ENCODE measurements at places on chromosomes 6 and 20.

- DNase-seq: no peak
Observed at GRCh38 chr20:49186535-49187329, 1.4 kb downstream of the STAU1 start.

- no peak for DNase-seq
Observed at GRCh38 chr6:111175109-111175508, 87.8 kb downstream of the SLC16A10 start.

DNA sequence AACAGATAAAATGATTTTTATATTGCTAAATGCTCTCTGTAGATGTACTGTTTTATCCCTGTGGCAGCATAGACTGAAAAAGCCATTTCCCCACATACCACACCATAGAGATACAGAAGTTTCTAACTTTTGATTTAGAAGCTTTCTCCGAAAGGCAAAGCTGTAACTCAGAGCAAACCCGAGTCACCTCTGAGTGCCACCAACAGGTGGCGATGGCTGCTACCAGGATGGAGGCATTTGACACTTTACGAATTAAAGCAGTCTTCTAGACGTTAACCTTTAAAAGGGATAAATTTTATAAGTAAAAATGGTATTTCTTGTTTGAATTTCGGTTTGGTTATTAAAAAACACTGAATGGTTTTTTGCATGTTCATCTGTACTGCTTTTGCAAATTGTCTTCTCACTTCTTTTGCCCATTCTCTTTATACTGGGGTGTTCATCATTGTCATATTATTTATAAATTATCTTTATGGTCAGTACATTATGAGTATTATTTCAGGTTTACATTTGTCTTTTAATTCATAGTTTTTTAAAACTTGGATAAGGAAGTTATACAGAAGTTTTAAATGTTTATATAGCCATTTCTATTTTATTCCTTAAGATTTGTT is 201.0 kb upstream of the CEP162 start:
- no peak for DNase-seq

DNA sequence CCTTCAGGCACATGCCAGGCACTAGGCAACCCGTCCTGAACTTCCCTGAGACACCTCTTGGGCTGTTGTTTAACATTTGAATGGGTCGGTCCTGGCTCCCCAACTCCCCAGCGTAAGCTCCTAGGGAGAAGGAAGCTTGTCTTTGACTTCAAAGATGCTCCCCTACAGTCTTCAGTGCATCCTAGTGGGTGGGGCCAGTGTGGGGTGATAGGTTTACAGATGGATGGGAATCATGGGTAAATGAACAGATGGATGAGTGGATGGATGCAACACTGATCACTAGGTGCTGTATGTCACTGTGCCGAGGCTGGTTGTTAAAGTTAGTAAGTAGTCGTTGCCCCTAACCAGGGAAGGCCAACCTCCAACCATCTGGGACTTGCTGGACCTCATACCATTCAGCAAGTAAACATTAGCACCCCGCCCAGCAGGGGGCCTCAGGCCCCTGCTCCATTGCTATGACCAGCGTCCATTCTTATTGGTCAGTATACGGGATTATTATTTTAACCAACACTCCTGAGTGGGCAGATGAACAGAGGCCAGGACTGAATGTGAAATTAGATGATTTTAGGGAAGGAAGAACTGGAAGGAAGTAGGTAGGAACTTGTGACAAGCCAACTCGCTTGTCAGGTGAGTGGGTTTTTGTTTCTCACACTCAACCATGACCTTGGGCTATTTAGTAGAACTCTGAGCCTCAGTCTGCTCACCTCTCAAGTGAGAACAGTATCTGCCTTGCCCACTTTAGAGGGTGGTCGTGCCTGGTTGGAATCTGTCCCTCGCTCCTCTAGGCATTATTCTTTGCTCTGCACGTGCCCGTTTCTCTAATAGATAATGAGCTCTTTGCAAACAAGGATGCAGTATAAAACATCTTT is 82.9 kb upstream of the FOXP4 start:
- DNase-seq: no peak

DNA sequence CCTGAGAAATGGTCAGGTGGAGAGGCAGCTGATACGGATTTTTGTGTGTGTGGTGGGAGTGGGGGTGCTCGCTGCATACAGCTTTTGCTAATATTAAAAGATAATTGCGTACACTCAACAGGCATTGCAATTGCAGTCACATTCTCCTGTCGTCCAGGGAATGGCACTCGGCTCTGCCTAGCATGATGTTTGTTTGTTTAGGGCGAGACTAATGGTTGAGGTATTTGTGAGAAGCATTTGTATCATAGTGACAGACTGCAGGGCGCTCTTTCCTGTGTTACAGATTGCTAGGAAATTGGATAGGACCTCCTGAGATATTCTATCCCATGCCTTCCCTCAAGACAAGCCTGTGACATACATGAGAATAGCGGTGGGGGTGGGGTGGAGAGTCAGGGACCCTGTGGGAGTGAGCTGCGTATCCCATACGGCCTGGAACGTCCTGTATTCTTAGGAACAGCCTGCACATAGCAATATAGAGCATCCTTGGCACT is 207.4 kb downstream of the SOX4 start:
- DNase-seq: no peak

GRCh38 chr6:25462235-25462897 is 183.2 kb downstream of the CARMIL1 start:
- no peak for DNase-seq

DNA sequence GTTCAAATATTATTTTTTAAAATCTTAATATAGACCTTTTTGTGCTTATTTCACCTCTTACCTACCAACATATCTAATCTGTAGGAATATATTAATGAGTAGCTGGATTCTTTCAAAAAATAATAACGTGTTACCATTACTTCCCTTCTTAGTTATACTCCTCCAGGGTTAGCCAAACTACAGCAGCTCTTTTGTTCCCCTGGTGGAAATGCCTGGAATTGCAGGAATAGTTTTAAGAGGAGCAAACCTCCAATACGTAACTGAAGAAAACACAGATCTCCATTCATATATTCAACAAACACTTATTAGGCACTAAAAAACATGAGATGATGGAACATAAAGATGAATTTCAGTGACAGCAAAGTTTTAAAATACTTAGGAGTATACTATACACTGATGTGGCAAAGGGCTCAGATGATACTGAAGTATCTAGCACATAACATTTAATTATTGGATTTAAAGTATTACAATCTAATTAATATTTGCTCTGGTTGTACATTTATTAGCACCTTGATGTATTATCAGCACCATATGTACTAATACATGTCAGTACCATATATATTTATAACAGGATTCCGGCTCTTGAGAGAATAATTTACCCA is 78.3 kb downstream of the TBX18 start:
- no peak for DNase-seq

- DNase-seq: no peak
Observed at GRCh38 chr20:41213150-41213820, 75.9 kb downstream of the PLCG1 start.

DNA sequence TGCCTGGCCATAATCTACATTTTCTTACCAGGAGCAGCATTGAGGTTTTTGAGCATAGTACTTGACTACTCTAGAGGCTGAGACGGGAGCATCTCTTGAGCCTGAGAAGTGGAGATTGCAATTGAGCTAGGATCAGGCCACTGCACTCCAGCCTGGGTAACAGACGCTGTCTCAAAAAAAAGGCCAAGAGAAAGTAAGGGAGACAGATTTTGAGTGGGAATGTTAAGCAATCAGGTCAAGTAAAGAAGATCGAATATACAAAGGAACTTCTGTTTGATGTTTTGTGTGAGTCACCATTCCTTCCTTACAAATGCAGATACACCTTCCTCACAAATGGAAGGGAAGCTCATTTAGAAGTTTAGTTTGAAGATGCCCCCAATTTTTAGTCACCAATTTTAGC is 4.4 kb downstream of the PNRC1 start:
- no peak for DNase-seq

DNA sequence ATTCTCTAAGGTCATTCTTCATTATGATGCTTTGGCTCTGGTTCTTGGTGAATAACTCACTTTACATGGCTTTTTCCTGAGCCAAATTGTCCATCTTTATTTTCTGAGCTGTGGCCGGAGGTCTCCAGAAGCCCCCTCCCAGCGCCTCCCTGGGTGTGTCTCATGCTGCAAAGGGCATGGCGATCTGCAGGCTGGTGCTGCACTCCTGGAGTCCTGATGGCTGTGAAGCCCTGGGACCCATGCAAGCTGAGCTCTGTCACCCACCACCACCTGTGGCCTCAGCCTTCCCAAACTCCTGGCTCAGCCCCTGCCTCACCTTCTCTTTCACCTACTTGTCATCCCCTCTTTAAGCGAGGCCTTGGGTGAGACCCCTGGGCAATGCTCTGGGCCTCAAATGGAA is 96.9 kb downstream of the CEBPB start:
- DNase-seq: no peak

DNA sequence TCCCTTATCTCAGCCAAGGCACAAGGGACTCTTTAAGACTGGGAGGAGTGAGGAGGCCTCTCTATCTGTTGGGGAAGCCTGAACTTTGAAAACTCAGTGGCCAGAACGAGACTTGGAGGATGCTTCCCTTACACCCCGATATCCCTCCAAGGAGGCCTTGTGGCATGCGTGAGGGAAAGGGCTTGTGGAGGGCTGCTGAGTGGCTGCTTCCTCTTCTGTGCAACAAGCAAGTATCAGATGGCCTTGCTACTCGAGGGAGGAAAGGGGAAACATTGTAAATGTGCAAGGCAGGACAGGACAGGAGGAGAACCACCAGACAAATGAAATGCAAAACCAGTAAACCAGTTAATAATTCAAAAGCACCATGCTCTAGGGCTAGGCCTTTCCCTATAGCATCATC is 306.5 kb upstream of the MAP3K7 start:
- no peak for DNase-seq

DNA sequence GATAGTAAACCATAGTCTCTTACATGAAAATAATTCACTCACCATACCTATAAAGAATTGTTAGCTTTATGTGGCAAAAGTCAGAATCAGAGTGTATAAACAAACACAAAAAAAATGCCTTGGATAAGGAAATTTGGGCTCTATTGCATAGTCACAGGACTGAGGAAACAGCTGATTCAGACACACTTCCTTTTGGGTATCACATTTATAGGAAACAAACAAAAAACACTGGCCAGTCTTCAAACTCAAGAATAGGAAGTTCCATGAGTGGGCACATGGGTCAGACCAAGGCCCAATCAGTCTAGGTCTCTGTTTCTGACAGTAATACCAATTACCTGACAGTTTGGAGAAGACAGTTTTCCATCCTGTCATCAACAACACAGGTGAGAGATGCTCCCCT is 8.0 kb downstream of the SLC18B1 start:
- no peak for DNase-seq

- DNase-seq: no peak
Observed at GRCh38 chr6:125942672-125943527, 13.7 kb upstream of the HINT3 start.

DNA sequence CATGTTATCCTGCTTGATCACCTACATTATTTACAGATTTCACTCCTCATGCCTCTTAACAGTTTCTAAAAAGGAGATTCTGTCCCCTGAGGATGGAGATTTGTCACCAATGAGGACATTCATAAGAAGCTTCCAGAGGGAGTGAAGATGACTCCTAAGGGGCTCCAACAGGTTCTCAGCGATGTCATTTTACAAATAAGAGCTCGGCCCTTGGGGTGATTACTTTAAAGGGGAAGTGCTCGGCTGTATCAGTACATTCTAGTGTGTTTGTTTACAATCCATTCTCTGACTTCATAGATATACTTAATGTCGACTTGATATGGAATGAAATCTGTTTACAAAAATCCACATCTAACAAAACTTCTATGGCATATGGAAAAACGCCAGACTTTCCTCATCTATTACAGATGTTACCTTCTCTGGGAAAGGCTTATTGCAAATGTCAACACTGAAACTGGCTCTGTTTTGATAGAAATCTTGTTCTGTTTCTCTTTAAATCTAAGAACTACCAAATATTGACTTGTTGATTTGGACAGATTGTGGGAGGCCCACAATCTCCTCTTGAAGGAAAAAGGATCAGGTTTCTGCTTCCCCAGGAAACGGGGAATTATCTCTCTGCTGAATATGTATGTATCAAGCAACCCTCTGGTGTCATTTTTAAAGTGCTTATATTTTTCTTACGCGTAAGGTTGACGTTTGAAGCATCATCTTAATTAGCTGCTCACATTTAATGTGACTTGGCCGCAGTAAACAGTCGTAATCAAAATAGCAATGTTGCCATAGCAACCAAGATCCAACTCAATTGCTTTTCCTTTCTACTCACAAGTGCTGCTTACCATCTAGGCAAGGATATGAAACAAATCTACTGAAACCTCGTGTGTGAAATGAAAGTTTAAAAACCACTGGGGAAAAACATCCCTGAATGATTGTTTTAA is 95.7 kb downstream of the SHLD1 start:
- DNase-seq: peak; percentile 12

DNA sequence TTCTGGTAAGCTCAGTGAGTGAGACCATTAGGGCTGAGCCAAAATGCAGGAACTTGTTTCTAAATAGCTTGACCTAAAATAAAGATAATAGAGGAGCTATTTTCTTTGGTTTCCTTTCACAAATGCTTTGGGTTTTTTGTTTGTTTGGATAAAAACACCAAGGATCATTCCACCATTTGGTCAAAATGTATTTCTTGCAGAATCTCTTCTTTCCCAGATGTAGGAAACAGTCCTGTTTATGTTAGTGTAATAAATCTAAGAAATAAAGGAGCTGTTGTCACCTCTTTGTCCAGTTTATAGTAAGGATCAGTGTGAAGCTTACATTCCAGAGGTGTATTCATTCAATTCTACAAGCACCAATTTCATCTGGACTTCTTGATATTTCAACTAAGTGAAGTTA is 297.8 kb downstream of the GJA1 start:
- DNase-seq: no peak

- no peak for DNase-seq
Observed at GRCh38 chr20:57654363-57654997, 34.3 kb upstream of the ZBP1 start.

DNA sequence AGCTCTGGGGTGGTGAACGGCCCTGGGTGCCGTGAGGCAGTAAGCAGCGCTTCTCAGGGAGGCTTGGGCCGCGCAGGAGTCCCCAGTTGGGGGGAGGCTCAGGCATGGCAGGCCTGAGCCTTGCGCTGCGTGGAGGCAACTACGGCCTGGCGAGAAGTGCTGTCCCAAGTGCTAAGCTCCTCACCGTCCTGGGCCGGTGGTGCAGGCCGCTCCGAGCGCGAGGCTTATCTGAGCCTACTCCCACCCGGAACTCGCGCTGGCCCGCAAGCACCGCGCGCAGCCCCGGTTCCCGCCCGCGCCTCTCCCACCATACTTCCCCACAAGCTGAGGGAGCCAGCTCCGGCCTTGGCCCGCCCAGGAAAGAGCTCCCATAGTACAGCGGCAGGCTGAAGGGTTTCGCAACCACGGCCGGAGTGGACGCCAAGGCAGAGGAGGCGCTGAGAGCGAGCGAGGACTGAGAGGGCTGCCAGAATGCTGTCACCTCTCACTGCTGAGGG is 1.8 kb upstream of the WRNIP1 start:
- DNase-seq: no peak

DNA sequence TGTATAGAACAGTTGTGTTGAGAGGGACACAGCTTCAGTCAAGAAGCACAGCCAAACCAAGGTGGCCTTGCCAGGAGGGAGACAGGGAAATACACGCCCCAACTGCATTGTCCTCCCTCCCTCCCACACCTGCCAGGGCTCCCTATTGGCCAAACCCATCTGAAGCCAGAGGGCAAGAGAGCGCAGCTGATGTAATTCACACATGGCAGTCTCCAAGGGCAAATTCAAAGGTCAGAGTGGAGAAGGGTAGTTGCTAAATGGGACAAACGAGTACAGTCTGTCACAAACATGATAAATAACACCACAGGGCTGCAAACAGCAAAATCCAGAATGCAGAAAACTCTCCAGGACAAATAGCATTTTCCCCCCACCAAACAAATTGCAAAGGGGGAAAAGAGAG is 23.2 kb upstream of the PPP1R16B start:
- no peak for DNase-seq

- DNase-seq: peak; percentile 11
Observed at GRCh38 chr6:17633465-17634188, 33.5 kb downstream of the FAM8A1 start.
